Ovary (tissue), 10 donors: ENCODE measurements at places on chromosomes 2 and 18.
A peak's percentile ranks its signal among the peaks of the same experiment; 100 is the strongest.

GRCh38 chr18:36653141-36653869, 175.5 kb downstream of the TPGS2 start:
- DNase-seq: no peak

DNA sequence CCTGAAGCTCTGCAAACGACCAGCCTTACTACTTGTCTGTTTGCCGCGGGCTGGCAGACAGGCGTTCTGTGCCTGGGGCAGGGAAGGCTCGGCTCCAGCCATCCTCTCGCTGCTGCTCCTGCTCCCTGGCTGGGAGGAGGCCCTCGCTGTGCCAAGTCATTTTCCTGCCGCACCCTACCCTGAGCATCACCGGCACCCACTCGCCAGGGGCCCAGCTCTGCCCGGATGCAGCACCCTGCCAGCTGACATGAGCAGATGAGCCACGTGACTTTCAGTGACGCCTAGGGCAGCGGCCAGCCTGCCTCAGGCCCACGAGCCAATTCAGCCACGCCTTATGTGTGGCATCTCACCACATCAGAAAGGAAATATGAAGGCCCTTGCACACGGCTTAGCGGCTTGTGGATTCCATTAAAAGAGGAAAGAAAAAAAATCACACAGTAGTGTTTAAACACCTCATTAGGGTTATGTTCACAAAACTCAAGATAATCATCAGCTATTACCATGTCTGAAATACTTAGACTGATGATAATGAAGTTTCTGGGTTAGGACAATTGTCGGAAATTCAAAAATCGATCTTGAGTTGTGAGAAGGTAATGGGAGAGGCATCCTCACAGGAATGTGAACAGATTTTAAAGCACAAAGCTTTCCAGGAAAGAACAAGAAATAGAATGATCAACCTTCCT, 250.5 kb downstream of the TWIST2 start:
- no peak for DNase-seq

- no peak for DNase-seq
Observed at GRCh38 chr2:234632527-234633391, 135.9 kb upstream of the ARL4C start.

DNA sequence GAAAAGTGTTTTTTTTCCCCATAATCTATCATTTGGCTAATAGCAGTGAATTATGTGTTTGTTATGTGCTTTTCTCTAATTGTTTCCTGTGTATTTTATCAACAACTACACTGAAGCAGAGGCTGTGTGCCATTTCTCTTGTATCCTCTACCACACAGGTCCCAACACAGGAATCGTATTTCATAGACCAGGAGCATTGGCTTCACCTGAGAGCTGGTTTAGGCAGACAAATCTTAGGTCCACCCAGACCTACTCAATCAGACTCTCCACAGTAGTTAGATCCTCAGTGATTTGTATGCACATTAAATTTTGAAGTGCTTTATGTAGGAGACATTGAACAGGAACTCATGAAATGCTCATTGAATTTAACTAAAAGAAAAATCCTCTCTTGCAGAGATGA, 109.2 kb downstream of the FSHR start:
- DNase-seq: no peak

DNA sequence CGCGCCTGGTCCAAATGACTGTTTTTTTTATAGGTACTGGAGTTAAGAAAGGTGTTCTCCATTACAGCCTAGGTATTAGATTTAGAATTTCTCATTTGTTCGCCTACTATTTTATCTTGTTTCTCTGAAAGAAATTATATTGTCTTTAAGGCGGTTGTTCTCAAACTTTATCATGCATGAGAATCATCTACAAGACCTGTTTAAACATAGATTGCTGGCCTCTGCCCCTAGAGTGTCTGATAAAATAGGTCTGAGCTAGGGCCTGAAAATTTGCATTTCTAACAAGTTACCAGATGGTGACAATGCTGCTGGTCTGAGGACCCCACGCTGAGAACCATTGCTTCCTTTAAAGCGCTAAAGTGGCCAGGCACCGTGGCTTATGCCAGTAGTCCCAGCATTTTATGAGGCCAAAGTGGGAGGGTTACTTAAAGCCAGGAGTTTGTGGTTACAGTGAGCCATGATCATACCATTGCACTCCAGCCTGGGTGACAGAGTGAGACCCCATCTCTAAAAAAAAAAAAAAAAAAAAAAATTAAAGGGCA, 34.0 kb upstream of the RNF138 start:
- no peak for DNase-seq

GRCh38 chr2:239429473-239430350, 28.9 kb upstream of the HDAC4 start:
- DNase-seq: no peak

- no peak for DNase-seq
Observed at GRCh38 chr18:48817021-48817461, 133.7 kb downstream of the SMAD7 start.

DNA sequence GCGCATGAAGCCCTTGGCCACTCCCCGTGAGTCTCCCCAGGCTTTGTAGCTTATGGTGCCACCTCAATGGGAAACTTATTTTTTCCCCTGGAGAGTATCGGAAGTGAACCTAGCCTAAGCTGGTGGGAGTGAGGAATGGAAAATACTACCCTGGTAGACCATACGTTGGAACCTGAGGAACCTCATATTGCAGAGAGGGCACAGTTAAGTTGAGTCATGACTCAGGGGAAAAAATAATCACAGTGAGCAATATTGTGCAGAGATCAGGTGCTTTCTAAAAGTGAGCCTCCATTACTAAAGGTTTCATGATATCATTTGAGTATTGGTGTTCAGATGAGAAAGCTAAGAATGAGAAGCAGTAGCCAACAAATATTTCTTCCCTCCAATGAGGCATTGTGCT, 360.5 kb upstream of the NT5C1B start:
- no peak for DNase-seq

DNA sequence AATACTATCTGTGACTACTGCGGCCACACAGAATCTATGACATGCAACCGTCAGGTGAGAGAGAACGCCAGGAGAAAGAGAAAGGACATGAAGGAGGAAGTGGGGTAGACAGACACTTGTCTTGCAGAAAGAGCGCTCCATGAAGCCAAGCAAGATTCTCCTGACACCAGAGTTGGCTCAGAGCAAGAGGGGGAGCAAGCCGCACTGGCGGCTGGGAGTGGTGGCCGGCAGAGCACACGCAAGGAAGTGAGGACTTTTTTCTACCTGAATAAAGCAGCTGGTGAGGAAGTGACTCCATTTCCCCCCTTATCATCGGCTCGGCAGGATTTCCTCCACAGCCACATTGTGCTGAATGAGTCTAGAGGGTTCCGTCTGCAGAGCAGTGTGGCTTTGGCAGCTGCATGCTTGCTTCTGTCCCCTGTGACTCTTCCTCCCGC, 181.6 kb downstream of the BCL2 start:
- no peak for DNase-seq

DNA sequence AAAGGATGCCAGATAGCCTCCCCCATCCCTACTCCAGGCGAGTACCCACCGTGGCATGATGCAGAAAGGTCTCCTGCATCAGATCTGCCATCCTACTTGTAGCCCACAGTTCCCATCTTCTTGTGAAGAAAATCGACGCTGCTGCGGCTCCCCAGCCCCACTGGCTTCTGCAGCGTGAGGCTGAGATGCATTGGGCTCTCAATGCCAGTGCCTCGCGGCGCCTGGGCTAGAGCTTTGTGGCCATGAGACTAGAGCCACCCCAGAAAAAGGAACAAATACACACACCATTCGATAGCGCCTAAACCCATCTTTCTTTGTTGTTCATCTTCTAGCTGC, 2.8 kb downstream of the NOL4 start:
- no peak for DNase-seq

- DNase-seq: no peak
Observed at GRCh38 chr2:151363709-151364108, 6.3 kb downstream of the TNFAIP6 start.

DNA sequence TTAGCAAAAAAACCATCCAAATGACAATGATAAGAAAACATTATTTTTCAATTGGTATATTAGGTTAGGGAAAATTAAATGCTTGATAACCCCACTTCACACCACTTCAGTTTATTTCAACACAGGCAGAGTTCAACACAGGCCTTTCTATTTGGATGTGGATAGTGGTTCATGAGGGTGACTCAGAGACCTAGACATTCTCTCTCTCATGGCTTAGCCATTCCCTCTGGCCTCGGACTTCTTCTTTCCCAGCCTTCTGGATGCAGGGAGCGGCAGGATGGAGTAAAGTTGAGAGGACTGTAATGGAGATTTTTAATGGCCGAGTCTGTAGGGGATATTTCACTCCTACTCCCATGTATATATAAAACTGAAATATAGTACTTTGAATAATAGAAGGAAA, 109.7 kb downstream of the CTNNA2 start:
- DNase-seq: no peak

DNA sequence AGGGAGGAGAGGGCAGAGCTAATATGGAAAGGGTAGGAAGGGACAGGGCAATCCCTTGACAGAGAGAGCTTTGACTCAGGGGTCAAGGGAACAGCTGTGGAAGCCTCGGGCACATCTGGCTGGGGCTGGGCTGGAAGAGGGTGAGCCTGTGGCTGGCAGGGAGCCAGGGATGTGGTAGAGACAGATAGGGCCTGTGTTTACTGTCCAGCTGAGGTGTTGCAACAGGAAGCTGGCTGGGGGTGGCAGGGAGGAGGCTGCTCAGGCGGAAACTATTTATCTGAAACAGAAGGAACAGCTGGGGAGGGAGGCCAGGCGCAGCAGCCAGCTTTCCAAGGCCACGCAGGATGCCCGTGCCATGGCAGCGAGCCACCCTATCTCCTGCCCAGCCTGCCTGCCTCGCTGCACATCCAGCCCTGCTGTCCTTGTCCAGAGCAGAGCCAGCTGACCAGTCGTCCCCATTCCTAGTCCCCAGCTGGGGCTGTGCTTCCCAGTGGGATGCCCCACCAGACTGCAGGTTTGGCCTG, 264.7 kb downstream of the CYP26B1 start:
- peak; percentile 76 for DNase-seq

DNA sequence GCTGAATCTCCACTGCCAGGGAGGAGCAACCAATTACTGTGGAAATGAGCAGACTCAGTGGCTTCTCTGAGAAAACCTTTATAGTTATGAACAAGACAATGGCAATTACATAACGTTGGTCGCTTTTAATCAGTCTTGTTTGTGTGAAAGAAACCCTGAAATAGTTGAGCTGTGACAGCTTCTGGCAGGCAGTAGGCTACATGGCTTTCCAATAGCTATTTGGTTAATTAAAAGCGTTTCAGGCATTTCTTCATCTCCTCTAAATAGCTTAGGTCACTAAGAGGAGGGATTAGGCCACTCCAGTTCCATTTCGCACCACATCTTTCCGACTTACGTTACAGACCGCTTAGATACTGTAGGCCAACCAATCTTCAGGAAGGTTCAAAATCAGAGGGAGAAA, 794.4 kb upstream of the ID2 start:
- no peak for DNase-seq

DNA sequence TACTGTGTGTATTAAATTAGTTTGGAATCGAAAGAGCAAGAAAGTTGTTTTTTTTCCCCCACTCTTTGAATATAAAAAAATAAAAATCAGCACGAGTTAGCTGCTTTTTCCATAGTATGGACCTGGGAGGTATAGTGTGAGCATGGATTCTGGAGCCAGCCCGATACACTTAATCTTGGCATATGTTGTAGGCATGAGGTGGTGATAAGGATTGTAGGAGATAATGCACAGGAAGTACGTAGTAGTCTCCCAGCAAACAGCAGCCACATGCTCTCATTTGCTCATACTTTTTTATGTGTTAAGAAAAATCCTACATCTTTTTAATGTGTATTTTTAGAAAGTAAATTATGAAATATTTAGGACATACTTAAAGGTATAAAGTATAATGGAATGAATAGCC, 2.1 kb upstream of the DNAJC27 start:
- no peak for DNase-seq

DNA sequence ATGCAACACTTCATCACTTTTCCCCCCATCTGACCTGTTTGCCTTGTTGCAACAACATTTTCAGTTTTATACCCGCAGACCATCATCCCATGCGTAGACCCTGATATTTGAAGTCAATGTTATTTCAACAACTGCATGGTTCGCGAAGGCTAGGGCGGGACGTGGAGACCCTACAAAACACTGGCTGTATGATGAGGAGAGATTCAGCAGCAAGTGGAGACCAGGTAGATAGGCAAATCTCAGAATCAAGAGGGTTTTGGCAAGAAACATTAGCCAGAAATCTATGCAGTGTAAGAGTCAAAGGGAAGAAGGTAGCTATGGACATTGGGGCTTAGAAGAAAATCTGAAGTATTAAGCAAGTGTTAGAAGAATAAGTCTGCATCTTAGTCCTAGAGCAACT, 42.4 kb upstream of the SPAG16 start:
- DNase-seq: no peak

DNA sequence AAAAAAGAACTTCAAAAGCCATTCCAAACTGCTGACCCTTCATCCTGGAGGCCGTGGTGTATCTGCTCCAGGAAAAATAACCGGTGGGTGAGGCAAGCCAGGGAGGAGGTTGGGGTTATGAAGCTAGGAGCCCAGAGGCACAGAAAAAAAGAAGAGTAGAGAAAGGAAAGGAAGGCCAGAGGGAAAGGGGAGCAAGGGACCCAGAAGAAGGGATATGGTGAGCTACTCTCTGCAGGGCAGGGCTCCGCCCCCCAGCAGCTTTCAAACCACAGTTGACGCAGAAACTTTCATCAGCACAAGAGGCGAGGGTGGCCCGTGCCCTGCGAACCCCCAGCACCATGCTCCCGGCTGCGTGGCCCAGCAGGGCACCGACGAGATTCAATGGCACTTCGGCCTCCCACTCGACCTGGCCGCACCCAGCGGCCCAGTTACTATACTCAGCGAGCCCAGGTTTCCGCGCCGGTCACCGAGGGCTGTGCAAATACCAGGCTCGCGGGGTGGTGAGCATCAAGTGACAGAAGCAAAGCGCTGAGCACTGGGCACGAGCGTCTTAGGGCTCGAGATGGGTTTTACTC, 665 bp downstream of the MCM6 start:
- DNase-seq: peak; percentile 43

GRCh38 chr18:54717673-54718407, 110.4 kb upstream of the RAB27B start:
- DNase-seq: no peak

DNA sequence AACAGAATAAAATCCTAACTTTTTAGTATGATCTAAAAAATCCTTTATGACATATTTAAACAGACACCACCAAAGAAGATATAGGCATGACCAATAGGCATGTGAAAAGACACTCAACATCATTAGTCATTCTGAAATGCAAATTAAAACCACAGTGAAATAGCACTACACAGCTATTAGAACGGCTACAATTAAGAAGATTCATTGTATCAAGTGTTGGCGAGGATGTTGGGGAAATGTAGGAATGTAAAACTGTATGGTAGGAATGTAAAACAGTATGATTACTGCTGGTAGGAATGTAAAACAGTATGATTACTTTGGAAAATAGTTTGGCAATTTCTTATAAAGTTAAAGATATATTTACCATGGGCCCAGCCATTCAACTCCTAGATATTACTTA, 253.3 kb upstream of the TCF4 start:
- no peak for DNase-seq

DNA sequence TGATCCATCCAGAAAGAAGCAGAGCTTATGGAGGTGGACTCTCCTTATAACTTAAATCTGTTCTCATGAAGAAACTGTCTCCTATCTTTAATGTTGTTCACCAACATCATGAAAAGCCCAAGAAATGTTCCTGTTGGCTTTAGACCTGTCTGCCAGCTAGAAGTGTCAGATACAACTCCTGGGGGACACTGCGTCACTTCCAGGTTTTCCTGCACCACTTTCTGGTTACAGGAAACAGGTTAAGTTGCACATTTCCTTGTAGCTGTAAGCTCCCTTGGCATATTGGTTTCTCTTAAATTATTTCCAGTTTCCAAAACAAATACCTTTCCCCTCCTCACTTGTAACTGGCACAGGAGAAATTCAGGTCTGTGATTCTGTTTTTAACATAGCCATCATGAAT, 2.9 kb downstream of the CEP68 start:
- DNase-seq: no peak
